NCI-H2171 treated with DMSO at 0.1 percent for 48 hours (cell line): ENCODE measurements at places on chromosomes 13 and 19.

DNA sequence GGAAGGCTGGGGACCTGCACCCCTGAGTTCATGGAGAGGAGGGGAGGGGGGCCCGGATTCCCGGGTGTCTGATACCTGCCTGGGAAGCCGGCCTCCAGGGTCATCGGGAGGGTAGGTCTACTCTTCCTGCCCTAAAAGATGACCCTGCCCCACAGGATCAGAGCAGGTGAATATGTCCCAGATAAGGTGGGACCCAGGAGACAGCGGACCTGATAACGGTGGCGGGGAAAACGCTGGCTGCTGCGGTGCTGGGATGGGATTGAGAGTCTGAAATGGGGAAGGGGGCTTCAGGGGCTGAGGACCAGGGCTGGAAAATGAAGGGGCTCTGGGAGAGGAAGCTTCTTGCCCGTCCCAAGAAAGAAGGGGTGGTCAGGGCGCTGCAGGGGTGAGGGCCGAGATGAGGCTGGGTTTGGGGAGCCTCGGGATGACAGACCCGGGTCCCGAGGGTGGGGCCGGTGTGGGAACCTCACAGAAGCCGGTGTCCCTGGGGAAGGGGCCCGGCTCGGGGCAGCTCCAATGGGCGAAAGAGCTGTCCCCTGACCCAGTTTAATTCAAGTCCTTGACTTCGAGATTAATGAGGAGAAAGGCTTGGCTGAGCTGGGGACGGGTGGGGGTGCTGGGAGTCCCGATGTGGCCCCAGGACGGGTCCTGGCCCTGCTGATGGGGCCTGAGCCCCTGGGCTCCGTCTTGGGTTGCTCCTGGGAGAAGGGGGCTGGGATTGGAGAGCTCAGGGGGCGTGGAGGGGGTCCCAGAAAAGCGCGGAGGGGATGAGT, 823 bp downstream of the TTYH1 start:
- DNase-seq = no peak

GRCh38 chr13:27086599-27087265, 84.9 kb downstream of the USP12 start:
- DNase-seq = no peak

DNA sequence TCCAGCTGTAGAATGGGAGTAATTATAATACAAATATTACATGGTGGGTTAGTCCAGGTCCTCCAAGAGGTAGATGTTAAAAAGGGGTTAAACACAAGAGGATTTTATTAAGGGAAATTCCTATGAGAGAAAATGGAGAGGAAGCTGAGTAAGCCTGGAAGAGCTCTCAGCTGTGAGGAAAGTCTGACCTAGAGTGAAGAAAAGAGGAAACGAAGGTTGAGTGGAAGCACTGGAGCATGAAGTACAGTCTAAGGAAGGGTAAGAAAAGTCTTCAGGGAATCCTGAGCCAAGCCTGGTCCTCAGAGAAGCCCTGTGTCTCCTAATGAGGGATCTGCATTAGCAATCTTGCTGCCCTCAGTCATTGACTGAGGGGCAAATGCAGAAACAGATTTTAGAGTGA, 506.2 kb downstream of the GPC5 start:
- DNase-seq = no peak

- no peak for DNase-seq
Measured at GRCh38 chr13:53250977-53251376, 222.4 kb downstream of the OLFM4 start.

DNA sequence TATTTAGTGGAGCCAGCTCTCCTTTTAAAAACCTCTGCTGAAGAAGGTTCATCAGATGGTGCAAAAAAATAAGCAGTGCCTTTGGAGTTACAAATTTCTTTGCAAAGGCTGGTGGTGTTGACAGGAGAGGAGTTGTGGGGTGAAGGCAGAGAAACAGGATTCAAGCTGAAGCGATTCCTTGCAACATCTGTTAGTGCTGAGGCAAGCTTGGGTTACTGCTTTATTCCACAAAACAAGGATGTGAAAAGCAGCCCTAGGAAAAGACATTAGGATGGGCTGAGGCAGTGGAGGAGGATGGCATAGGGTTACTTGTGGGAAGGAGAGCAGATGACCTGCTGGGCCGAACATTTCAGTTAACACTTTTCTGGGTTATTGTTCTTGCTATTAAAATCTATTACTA, 390.7 kb downstream of the DLEU7 start:
- peak; percentile 21 for DNase-seq

- DNase-seq = peak; percentile 81
Measured at GRCh38 chr19:426725-427445, 17.9 kb upstream of the C2CD4C start.

GRCh38 chr19:48856921-48857320, 11.5 kb downstream of the PLEKHA4 start:
- no peak for DNase-seq

DNA sequence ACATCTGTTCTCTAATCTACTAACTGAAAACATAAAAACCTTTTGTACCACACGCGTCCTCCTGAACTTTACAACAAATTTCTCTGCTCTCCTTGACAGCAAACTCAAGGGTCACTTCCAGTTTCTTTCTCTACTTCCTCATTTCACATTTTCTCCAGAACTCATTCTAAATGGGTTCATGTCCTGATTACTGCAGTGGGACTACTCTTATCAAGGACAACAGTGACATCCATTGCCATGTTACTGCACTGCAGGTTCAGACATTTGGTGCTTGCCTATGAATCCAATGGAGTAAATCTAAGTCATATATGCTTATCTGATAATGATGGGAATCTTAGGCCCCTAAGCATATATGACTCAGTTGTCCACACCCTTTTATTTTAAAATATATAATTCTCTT, 35.3 kb downstream of the FPR3 start:
- DNase-seq = no peak

- DNase-seq = no peak
Measured at GRCh38 chr13:73542446-73542845, 483.6 kb downstream of the KLF5 start.

- DNase-seq = no peak
Measured at GRCh38 chr13:40565282-40566148, 100.9 kb downstream of the FOXO1 start.

DNA sequence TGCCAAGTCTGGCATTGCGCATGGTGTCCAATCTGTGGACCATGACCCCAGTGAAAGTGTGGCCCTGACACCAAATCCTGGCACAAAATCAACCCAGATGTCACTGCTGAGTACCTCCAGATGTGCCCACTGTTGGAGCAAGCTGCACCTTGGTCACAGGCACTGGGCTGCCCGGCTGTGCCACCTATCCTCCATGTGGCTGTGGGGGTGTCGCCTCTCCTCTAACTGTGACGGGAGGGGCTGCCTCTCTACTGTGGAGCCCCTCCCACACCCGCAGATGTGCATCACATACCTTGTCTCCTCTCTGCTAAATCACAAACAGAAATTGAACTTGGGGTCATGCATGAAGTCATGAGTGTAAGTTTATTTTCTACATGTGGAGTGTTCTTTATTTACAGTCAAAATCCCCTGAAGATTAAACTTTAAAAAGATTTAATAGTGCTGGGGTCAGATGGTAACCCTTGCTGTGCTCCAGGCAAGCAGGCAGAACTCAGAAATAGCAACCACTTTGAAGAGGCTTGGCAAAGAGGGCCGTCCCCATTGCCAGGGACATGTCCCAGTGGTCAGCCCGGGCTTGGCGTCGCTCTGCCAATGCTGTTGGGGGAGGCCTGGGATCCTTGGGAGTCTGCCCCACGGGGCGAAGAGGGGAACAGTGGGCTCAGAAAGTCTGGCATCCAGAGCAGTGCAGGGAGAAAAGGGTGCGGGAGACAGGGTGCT, 46.4 kb upstream of the ZNF536 start:
- no peak for DNase-seq

- no peak for DNase-seq
Measured at GRCh38 chr13:61215116-61215515, 200.5 kb downstream of the PCDH20 start.

GRCh38 chr19:2775556-2776430, 7.3 kb downstream of the SGTA start:
- DNase-seq = no peak
